ENCODE measurements at places on chromosomes 2 and 18.

DNA sequence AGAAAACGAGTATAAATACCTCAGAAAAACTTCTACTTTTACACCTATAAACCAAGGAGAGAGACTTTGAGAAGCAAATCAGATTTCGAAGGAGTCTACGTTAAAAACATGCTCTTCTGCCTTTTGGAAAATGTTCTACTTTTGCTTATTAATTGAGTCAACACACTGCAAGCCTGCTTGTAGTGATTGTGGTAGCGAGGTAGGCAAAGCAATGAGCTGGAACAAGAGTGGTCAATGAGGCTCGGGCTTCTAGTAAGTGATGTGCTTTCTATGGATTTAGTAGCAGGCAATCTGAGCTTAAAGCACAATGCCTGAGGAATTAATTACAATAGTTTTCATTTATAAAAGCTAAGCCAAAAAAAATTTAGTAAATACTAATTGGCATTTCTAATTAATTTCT, 103.4 kb upstream of the TFCP2L1 start:
- no peak for DNase-seq

GRCh38 chr2:58042486-58042970, 4.1 kb upstream of the VRK2 start:
- DNase-seq = peak; percentile 57

GRCh38 chr18:59229701-59230443, 9.9 kb downstream of the GRP start:
- no peak for DNase-seq

- DNase-seq = no peak
Observed at GRCh38 chr2:119826370-119826961, 66.7 kb downstream of the PTPN4 start.

- no peak for DNase-seq
Observed at GRCh38 chr2:10452312-10452711, 4.2 kb upstream of the ODC1 start.

- DNase-seq = no peak
Observed at GRCh38 chr2:153072813-153073212, 354.4 kb downstream of the ARL6IP6 start.

- no peak for DNase-seq
Observed at GRCh38 chr2:241884951-241885290, 15.4 kb downstream of the RTP5 start.

DNA sequence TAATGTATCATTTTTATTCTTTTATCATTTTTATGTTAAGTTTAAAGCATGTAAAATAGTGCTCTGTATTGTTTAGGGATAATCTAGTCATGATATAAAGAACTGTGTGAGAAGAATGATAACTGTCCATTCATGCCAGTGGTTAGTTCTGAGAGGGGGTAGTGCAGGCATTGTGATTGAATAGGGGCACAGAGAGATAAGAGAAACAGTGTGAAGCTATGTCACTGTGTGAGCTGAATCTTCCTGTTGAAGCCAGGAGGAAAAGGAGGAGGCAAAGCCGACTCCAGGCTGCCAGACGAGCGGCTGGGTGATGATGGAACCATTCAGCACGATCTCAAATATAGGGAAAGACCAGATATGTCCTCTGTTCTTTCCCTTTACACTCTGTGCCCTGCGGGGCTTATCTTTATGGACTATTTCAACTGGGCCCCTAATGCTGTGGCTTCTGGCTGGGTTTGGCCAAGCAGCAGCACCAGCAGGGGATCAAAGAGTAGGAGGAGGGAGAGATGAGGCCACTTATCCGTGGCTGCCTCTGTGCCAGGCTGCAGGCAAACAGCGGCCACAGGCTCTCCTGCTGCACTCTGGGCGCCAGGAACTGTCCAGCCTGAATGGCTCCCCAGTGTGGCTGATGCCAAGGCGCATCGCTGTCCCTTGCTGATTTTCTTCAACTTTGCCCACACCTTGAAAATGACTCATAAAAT, 128.0 kb downstream of the SPP2 start:
- DNase-seq = peak; percentile 37

- no peak for DNase-seq
Observed at GRCh38 chr2:162293122-162293786, 25.2 kb downstream of the IFIH1 start.

DNA sequence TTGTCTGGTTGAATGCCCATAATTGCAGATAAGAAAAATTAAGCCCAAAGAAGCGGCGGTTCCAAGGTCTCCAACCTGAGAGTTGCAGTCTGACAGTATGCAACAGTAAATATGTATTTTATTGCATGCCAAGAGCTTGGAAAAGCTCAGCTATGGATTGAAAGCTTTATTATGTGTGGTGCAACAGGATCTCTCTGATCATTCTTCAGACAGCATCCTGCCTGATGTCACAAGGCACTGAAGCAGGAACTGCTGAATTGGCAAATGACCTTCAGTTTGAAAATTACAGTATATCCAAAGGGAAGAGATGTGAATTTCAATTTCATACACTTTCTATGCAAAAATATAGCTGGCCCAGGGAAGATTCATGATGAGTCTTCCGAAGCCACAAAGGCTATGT, 42.5 kb downstream of the DOCK10 start:
- DNase-seq = no peak

- no peak for DNase-seq
Observed at GRCh38 chr18:61553045-61553659, 219.9 kb downstream of the CDH20 start.

DNA sequence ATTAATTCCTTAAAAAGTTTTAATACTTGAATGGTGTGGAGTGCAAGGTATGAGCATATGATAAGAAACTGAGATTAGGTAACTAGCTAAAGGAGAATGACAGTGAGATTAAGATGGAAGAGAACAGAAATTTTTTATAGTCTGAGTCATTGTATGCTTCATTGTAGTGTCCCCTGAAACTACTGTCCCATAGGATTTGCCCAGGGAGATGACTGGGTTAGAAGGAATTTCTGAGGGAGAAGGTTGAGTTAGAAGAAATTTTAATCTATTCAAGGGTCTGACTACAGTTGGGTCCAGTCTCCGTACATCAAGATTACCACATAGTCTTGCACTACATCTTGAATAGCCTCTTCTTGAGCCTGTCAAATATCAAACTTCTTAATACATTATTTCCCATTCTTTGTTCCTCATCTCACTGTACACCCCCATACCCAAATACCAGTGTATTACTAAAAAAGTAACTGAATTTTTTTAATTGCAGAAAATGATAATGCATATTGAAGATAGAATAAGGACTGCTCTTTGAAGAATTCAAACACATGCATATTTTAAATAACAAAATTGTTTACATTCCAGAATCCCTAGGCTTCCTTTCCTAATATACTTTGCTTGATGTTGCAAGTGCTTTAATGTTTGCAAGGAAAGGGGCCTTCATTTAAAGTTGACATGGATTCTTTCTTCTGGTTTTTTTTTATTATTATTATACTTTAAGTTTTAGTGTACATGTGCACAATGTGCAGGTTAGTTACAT, 314.3 kb upstream of the COL3A1 start:
- DNase-seq = no peak

- DNase-seq = peak; percentile 87
Observed at GRCh38 chr18:48408727-48409590, at the start of gene ZBTB7C. Gene ZBTB7C, minus strand, starts transcription at chr18:48409383.

DNA sequence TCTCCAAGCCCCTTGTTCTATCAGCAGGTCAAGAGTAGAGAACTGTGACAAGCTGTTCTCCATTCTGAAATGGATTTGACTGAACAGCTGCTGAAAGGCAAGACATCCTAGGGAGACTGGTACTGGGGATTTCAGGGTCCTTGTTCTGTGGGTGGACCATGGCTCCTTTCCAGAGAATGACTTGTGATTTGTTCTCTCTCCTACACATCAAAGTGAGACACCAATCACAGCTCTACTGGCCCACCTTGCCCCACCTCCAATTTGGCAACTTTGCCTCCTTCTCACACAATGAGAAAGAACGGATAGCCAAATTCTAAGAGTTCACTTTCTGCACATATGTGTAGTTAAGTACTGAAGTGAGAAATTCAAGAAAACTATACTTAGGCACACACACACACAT, 67.4 kb downstream of the BCL11A start:
- no peak for DNase-seq

DNA sequence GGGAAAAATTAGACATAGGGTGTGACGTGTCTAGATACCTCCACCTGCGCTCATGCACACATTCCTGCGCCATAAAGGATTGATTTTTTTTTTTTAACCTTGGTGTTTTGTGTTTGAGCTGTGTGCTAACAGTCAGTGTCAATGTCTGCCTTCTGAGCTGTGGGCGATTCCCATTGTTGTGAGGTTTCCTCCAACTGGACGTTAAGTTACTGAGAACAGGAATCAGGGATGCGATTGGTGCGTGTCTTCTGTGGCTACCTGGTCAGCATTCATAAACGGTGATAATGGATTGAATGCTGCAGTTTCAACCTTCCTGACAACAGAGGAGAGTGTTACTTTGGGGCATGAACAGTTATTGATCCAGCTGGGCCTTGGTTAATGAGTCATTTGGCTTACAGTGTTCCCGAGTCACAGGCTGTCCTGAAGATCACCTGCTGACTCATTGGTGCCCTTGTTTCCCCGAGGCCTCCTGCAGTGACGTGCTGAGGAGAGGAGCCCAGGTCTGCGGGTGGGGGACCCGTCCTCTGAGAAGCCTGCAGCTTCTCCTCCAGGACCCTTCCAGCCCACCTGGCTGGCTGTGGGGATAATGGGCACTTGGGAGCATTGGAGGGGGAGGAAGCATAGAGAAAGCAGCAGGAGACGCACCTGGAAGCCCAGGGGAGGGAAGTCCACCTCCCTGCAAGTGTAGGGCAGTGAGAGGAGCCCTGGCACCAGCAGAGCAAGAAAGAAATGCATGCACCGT, 25.8 kb upstream of the CABYR start:
- DNase-seq = peak; percentile 80

- peak; percentile 65 for DNase-seq
Observed at GRCh38 chr2:106996171-106996769, 110.3 kb upstream of the ST6GAL2 start.

GRCh38 chr2:31109633-31110192, 28.5 kb downstream of the GALNT14 start:
- peak; percentile 23 for DNase-seq

- DNase-seq = no peak
Observed at GRCh38 chr2:241655516-241656189, 18.2 kb downstream of the ATG4B start.

- no peak for DNase-seq
Observed at GRCh38 chr2:194619366-194619765, 1037.7 kb upstream of the SLC39A10 start.

- DNase-seq = no peak
Observed at GRCh38 chr2:53751728-53752127, 15.9 kb upstream of the CHAC2 start.

DNA sequence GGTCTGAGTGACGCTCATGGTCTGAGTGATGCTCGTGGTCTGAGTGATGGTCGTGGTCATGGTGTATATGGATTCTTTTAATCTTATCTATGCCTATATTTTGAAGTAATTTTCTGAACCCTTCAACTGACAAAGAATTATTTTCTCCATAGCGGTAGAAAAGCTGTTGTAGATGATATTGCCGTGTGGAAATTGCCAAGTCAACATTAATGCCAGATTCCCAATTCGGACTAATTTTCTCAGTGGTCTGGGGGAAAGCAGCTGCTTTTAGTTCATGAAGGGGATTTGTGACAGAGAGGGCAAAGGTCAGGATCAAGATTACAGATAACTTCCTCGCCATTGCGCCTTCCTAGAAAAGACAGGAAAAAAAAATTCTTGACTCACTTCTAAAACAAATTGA, 2.5 kb downstream of the SLC39A6 start:
- DNase-seq = no peak

GRCh38 chr18:10838553-10838952, 310.8 kb downstream of the PIEZO2 start:
- no peak for DNase-seq

DNA sequence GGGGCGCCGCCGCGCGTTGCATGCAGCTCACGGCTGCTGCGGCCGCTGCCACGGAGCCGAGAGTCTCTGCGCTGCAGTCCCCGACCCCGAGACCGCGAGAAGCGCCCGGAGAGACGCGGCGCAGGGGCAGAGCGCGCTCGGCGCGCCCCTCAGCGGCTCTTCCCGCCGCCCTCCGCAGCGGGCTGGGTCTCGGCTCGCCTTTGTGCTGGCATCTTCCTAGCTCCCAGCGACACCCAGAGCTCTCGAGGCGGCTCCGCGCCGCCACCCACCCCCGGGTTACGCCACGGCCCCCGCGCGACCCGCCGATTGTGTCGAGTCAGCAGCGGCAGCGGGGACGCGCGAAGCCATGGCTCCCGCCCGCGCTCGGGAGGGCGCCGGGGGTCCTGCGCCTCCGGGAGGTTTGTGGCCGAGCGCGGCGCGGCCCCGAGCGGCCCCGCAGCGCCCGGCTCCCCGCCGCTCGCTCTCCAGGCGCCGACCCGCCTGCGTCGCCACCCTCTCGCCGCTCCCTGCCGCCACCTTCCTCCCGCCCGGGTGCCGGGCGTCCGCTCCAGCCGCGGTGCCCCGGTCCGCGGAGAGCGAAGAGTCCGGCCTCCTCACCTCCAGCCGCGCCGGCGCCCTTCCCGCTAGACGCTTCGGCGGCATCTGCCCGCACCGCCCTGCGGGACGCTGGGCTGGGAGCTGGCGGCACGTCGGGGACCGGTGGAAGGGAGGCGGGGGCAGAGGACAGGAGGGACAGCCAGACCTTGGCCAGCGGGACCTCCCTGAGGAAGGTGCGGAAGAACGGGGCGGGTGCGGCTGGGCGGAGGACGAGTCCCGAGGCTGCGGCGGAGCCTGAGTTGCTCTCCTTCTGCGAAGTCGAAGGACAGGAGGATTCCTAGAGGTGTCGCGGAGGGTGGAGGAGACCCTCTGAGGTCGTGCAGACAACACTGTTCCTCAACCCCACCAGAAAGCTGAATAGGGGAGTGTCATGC, 46.3 kb upstream of the CCDC150 start:
- peak; percentile 61 for DNase-seq

GRCh38 chr2:162885281-162886070, 46.9 kb upstream of the KCNH7 start:
- no peak for DNase-seq

DNA sequence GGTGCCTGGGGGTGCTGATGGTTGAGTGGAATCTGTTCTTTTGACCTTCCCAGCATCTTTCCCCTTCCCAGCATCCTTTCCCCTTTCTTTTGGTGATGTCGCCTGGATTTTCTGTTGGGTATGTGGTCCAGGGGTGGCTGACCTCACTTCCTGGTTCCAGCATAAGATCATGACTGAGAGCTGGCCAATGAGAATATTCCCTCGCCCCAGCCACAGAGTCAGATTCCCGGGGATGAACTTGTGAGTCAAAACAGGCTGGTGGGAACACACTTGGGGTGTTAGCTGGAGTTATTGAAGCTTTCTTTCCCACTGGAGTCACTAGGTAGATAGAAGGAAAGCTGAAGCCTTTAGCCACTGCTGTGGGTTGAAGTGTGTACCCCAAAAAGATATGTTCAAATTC, 28.0 kb upstream of the FOSL2 start:
- DNase-seq = no peak

GRCh38 chr2:3631851-3632659, 25.9 kb upstream of the ALLC start:
- DNase-seq = no peak

GRCh38 chr2:2926858-2927175, 450.8 kb downstream of the EIPR1 start:
- DNase-seq = no peak

- DNase-seq = peak; percentile 89
Observed at GRCh38 chr18:35174093-35174731, 66.6 kb upstream of the ZNF397 start.
